NCI-H1694 treated with DMSO at 0.1 percent for 48 hours (cell line): ENCODE measurements at places on chromosomes 12 and 14.

DNA sequence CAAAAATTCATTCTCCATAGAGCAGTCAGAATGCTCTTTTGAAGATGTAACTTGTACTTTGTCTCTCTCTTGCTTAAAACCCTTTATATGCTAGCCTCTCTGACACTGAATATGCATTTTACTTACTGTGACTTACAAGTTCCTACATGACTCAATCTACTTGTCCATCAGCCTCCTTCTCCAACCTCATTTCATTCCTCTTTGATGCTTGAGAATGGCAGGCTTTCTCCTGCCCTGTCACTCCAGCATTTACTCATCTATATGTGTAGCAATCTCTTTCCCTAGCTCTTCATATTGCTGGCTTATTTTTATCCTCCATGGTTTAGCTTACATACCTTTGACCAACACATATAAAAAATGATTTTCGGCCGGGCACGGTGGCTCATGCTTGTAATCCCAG lies 561.9 kb downstream of the CCER1 start:
- DNase-seq: no peak

DNA sequence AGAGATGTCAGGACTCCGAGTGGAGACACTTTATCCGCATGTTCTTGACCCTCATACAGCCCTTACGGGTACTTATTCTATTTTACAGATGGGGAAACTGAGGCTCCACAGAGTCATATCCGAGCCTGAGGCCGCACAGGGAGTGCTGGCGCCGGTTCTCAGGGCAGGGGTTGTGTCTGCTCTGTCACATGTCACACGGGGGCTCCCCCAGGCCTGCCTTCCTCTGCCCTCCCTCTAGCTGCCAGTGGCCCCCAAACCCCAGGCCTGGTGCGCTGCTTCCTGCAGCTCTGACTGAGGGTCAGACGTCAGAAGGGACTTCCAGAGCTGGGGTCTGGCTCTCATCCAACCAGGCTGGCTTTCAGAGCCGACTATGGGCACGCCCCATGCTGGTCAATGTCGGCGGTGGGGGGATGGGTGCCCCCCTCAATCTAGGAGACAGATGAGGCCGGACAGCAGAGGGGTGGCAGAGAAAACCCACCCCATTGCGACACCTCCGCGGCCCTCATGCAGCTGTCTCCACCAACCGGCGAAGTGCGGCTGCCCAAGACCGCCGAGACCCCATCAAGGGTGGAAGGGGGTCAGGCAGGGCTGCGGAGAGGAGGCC lies 811 bp upstream of the INF2 start:
- no peak for DNase-seq

DNA sequence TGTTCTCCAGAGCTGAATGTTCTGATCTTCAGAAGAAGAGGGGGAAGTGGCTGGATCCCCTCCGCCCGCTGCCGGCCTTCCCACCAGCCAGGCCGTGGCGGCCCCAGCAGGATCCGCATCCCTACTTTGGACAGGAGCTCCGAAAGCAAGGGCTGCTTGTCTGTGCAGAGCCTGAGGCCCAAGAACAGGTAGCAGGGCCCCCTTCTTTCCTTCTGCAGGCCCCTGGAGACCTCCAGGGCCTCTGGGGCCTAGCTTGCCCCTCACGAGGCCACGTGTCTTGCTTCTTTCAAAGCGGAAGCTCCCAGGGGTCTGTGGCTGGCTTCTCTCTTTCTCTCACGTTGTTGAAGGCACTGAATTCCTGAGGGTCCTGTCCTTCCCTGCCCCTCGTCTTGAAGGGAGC lies 13.2 kb downstream of the PGF start:
- DNase-seq: no peak

GRCh38 chr12:26425587-26426260 lies 230.4 kb downstream of the SSPN start:
- DNase-seq: no peak

DNA sequence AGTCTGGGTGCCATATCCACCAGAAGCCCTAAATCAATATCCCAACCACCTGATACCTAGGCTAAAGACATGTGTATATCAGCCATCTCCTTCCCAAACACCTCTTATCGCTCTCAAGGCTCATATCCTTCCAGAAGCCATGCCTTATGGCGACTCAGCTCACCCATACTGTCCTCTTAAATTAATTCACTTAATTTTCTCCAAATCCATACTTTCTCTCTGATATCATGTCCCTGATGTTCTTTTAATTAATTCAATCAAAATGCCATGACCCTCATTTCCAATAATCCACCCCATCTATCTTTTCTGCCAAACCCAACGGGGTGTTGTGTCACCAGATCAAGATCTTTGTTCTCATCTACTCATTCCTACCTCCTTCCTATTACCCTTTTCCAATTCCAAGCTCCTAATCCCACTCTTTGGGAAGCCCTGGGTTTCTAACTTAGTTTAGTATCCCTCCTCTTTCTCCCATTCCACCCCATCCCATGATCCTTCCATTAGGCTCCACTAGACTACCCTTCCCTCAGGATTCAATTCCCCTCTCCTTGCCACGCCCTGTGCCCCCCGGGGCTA lies 723 bp downstream of the ATF7 start:
- no peak for DNase-seq

DNA sequence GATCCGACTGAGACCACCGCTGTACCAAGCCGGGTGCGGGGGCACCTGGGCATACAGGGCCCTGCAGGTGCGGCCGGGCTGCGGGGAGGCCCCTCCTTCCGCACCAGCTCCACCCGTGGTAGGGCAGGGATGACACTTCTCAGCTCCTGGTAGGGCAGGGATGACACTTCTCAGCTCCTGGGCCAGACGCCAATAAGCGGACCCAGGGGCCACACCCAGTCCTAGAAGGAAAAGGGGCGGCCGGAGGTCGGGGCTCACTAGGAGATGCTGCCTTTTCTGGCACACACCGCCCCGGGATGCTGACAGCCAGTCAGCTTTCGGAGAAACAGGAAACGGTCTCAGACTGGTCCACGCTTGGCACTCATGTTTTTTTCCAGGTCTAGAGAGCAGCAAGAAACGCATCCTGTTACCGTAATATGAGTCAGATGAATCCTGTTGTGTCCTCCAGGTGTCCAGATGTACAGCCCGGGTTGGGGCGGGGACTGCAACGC lies 34.8 kb downstream of the NFKBIA start:
- no peak for DNase-seq

DNA sequence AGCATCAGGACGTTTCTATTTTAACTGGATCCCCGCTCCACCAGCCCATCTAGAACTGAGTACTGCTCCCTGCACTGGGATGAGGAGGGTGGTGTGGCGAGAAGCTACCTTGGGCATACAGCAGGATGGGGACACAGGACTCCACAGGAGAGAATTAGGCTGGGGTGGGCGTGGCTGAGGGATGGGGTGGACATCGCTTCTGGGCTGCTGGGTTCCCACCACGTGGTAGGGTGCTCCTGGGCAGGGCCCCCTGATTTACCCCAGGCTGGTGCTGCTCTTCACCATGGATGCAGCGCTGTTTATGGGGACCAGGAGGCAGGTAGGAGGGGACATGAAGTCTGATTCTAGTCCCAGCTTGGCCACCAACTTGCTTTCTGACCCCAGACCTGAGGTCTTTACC lies 41.9 kb downstream of the VDR start:
- no peak for DNase-seq

DNA sequence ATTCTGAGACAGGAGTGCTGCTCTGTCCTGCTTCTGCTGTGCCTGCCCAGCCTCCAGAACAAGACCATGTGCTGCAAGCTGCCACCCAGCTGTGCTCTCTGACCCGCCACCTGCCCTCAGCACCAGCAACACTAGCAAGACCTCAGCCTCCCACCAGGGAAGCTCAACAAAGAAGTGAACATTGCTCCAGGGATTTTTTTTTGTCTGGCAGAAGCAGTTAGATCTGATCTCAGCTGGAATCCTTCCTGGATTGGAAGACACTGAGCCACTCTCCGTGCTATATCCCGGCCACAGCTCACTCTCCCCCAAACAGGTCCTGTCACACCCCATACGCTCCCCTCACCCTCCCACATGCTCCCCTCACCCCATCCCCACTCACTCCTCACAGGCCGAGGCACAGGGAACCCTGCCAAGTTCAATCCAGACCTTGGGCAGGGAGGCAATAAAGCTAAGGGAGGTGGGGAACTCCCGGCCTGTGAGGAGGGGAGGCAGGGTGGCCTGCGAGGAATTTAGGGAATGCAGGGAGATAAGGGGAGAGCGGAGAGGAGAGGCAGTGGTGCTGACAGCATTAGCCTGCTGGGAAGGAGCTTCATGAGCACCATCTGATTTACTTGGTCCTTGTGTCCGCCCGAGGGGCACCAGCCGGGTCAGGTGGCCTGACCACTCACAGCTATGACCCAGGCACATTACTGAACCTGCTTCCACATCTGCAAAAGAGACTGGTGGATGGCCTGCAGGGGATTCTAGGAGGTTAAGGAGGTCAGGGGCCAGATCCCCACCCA lies 29.7 kb downstream of the CCDC85C start:
- peak; percentile 69 for DNase-seq

DNA sequence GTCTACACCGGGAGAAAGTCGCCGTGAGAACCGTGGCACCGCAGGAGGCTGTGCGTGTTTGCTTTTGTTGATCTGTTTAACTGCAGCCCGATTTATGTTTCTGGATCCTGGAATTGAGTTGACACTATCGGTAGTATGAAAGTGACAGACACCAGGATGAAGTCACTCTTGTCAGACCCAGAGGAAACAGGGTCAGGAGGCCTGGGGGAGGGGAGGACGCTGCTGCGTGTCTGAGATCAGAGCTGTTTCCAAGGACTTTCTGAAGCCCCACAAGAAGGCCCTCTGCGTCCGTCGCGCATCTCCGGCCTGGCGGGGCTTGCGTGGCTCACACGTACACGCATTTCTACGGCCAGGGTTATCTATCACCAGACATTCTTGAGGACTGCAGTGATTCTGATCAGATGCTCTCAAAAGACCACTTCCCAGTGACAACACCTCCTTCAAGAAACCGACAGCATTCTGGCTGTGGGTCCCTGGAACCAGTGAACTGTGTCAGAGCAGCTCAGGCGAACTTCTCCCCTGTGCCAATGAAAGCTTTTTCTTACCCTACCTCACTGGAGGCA lies 263.4 kb downstream of the ADGRD1 start:
- no peak for DNase-seq

DNA sequence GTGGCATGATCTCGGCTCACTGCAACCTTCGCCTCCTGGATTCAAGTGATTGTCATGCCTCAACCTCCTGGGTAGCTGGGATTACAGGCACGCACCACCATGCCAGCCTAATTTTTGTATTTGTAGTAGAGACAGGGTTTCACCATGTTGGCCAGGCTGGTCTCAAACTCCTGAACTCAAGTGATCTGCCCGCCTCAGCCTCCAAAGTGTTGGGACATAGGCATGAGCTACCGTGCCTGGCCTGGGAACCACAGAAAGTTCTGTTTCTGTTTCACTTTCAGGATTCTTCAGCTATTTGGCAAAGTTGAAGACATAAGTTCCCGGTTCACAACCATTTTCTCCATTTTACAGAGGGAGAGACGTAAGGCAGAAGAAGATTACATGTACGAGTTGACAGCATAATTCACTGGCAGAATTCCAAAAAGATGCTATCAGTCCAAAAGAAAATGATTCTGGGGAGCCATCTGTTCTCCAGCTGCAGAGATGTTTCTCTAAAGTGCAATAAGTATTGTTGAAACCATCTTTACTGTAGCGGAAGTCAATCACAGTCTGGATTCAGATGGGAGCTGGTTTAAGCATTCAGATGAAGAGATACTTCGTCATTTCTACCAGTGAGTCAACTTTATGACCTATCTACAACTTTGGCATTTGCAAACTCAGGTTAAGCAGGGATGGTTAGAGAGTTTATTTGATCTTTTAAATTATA lies 8.1 kb upstream of the RNF34 start:
- no peak for DNase-seq

GRCh38 chr14:31657917-31658316 lies 96.7 kb downstream of the NUBPL start:
- DNase-seq: no peak

GRCh38 chr14:67522270-67522669 lies 10.8 kb upstream of the PLEKHH1 start:
- DNase-seq: no peak
